Osteocyte (in vitro differentiated cells): ENCODE measurements at places on chromosomes 2 and 18. TPM values are rescaled to one million over a fixed set of nuclear protein-coding genes. Genes with fewer than 3 reads are reported as not detected.
A peak's percentile ranks its signal among the peaks of the same experiment; 100 is the strongest.

DNA sequence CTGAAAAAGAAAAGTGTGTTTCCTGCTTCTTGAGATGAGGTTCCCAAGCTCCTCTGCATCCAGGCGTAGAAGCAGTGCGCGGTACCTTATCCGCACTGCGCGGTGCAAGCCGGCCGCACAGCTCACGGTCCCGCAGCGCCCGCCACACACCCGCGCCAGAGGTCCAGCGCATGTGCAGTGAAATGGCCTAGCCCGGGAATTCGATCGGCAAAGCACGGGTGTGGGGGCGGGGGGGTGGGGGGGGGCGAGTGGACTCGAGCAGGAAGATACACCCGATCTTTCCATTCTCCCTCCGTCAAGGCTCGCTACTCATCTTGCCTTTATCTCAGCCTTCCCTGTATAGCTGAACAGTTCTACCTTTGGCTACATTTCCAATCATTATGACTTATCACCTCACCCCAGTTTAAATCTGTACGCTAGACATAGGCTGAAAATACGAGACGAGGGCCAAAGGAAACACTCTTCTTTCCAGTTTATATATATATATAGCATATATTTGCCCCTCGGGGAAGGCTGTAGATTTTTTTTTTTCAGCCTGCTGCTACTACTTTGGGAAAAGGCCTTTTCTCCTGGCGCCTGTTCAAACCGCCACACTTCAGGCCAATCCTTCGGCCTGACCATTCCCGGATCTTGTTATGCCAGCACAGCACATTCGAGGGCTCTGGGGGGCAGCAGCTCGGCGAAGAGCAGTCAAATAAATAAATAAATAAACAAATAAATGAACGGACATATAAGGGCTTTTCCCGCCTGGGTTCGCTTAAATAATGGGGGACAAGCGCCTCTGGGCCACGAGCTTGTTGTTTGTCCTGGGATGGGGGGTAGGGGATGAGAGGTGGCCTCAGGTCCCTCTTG is 10.4 kb downstream of the HOXD8 start:
- peaks cover 11% of the 10 kb centered on the region for H3K4me1 ChIP-seq
- H3K27me3 ChIP-seq, result peaks cover 84% of the 10 kb centered on the region
- no peak overlapping the region for H3K4me3 ChIP-seq
- no peak overlapping the region for H3K27ac ChIP-seq
- peaks cover 5% of the 10 kb centered on the region for H3K36me3 ChIP-seq
- DNase-seq, result no peak

GRCh38 chr18:36203360-36203895 is 16.1 kb downstream of the MOCOS start:
- peak; percentile 57 for DNase-seq
- no peak overlapping the region for H3K4me3 ChIP-seq
- no peaks in the 10 kb centered on the region for H3K27me3 ChIP-seq
- no peak overlapping the region for H3K27ac ChIP-seq
- peaks cover 18% of the 10 kb centered on the region for H3K36me3 ChIP-seq

DNA sequence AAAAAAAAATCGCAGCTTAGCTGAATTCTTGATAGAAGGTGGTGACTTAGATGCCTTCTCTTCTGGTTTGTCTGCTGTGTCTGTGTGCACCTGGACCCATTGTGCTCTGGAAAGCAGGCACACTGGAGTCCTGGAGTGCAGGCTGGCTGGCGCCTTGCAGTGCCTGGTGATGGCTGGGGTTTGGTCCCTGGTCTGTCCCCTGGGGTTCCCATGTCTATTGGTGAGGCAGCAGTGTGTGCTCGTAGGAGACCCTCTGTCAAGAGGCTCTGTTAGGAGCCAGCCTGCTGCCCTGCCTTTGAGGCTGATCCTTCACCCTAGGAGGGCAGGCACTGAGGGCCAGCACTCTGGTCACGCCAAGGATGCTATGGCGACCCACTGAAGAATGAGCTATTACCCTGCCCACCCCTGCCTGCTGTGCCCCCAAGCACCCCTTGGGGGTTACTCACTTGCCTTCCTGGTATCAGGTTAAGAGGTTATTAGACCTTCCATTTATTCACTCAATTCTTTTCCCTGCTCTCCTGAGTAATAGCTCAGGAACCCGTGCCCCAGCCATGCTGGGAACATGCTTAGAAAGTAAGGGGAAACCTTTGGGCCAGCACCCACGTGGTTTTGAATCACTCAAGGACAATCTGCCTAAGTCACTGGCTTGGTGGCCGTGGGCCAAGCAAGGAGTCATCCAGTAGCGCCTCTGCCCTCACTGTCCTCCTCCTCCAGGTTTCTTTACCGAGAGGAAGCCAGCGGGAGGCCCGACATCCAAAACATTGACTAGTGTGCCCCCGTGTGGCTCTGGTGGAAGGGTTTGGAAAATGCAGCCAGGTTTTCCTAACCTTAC is 284.5 kb downstream of the PRKCE start:
- peak overlapping the region; percentile 84 for H3K27ac ChIP-seq
- H3K4me1 ChIP-seq, result peaks cover 42% of the 10 kb centered on the region
- peak overlapping the region; percentile 33 for H3K4me3 ChIP-seq
- H3K27me3 ChIP-seq, result no peaks in the 10 kb centered on the region
- no peaks in the 10 kb centered on the region for H3K36me3 ChIP-seq

GRCh38 chr2:189444322-189444721 is 3.0 kb downstream of the WDR75 start:
- DNase-seq, result no peak
- H3K4me3 ChIP-seq, result no peak overlapping the region
- H3K27ac ChIP-seq, result no peak overlapping the region
- peaks cover 21% of the 10 kb centered on the region for H3K4me1 ChIP-seq
- no peaks in the 10 kb centered on the region for H3K27me3 ChIP-seq
- H3K36me3 ChIP-seq, result peaks cover 13% of the 10 kb centered on the region

DNA sequence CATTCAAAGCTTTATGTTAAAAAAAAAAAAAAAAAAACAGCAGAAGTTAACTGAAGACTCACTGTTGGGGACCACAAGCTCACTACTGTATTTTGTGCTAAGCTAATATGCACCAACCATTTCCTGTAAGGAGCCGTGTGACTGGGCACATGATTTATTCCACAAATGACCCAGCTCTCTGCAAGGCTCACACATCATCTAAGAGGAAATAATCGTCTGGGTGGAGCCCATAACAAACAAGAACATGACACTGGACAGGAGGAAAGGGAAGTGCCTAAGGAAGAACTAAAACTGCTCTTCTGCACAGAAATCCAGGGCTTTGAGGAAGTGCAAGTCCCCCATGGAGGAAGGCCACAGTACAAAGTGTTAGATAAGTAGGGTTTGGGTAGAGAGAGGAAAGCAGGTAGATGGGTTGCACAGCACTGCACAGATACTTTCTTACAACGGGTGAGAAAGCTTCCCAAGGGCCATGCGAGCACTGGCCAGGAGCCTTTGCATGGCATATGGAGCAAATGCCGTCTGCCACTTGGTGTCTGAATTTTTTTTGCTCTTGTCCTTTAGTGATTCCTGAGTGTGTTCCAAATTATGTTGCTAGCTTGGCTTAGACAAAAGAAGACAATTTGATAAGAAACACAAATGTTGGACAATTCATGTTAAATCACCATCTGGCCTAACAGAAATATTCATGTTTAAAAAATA is 24.4 kb downstream of the NFE2L2 start:
- DNase-seq, result no peak
- peaks cover 83% of the 10 kb centered on the region for H3K4me1 ChIP-seq
- peak overlapping the region; percentile 56 for H3K4me3 ChIP-seq
- peak overlapping the region; percentile 97 for H3K27ac ChIP-seq
- no peaks in the 10 kb centered on the region for H3K27me3 ChIP-seq
- peaks cover 10% of the 10 kb centered on the region for H3K36me3 ChIP-seq

GRCh38 chr18:60019463-60019840 is 119.7 kb downstream of the PMAIP1 start:
- H3K4me1 ChIP-seq, result peaks cover 30% of the 10 kb centered on the region
- no peak overlapping the region for H3K27ac ChIP-seq
- H3K4me3 ChIP-seq, result no peak overlapping the region
- no peaks in the 10 kb centered on the region for H3K27me3 ChIP-seq

DNA sequence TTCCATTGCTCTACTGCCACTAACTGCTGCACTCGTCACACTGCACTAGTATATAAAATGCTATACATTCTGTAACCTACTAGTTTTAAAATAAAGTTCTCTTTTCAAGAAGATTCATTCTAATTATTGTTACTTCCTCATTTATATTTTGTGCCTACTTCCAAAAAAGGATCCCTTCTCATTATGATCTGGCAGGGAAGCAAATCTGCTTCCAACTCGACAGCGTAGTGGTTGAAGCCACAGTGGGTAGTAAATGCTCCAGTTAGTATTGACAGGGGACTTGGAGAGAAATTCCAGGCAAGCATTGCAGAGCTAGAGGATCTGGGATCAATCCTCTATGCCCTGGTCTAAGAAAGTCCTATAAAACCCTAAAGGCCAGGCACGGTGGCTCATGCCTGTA is 53.3 kb upstream of the AP1S3 start:
- H3K4me1 ChIP-seq, result peaks cover 3% of the 10 kb centered on the region
- H3K27me3 ChIP-seq, result no peaks in the 10 kb centered on the region
- peaks cover 33% of the 10 kb centered on the region for H3K36me3 ChIP-seq
- H3K27ac ChIP-seq, result no peak overlapping the region

- no peaks in the 10 kb centered on the region for H3K36me3 ChIP-seq
- no peak for DNase-seq
- no peak overlapping the region for H3K27ac ChIP-seq
- no peaks in the 10 kb centered on the region for H3K27me3 ChIP-seq
- no peaks in the 10 kb centered on the region for H3K4me1 ChIP-seq
Observed at GRCh38 chr2:5007596-5007995, 684.6 kb upstream of the SOX11 start.

- no peak overlapping the region for H3K4me3 ChIP-seq
- DNase-seq, result no peak
- H3K27ac ChIP-seq, result no peak overlapping the region
- no peaks in the 10 kb centered on the region for H3K4me1 ChIP-seq
Observed at GRCh38 chr2:137031731-137032130, 266.4 kb downstream of the THSD7B start.

DNA sequence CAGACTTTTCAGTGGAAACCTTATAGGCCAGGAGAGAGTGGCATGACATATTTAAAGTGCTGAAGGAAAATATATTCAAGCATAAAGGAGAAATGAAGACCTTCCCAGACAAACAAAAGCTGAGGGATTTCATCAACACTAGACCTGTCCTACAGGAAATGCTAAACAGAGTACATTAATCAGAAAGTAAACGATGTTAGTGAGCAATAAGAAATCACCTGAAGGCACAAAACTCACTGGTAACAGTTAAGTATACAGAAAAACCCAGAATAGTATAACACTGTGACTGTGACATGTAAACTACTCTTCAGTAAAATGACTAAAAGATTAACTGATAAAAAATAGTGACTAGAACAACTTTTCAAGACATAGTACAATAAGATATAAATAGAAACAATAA is 87.4 kb downstream of the ATP8B1 start:
- H3K27ac ChIP-seq, result no peak overlapping the region
- DNase-seq, result no peak
- H3K36me3 ChIP-seq, result peaks cover 27% of the 10 kb centered on the region
- no peaks in the 10 kb centered on the region for H3K27me3 ChIP-seq

DNA sequence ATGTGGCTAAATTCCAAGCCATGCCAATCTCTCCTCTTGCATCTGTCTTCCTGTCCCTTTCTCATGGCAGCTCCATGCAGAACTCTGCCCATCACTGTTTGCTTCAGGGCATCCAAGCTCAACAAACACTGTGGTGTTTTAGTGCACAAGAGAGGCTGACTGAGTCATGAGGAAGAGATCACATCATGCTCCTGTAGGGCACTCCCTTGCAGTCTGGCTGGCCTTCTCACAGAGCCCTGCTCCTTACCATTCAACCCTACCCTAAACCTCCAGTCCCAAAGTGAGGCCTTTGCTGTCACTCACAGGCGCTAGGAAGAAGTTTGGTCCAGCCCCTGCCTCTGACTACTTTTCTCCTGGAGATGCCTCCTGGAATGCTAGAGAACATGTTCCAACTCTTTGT is 194.0 kb downstream of the LRATD1 start:
- H3K27me3 ChIP-seq, result no peaks in the 10 kb centered on the region
- H3K4me1 ChIP-seq, result no peaks in the 10 kb centered on the region
- H3K27ac ChIP-seq, result no peak overlapping the region
- no peak overlapping the region for H3K4me3 ChIP-seq
- H3K36me3 ChIP-seq, result no peaks in the 10 kb centered on the region

DNA sequence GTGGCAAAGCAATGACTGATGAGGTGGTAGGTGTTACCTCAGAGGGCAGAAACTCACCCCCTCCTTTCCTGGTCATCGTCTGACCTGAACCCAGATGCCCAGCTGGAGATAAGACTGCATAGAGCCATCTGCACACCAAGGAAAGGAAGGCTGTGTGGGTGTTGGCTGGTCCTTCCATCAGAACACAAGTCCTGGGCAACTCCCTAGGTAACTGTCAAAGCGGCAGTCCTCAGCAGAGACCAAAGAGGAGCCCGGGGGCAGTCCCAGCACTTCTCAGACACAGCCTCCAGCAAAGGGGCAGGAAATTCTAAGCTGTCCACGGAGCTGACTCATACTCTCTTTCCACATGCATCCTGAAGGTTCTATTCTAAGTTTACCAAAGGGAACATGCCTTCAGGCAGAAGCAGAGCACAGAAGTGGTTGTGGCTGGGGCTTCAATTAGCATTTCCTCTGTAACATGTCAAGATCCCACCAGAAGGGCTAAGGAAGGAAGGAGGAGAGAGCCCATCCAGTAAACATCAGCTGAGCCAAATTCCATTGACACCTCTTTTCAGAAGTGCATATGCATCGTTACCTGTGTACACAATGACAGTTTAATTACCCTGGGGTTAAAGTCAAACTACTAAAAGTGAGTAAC is 54.7 kb downstream of the SPRED2 start:
- H3K36me3 ChIP-seq, result peaks cover 4% of the 10 kb centered on the region
- no peaks in the 10 kb centered on the region for H3K27me3 ChIP-seq
- H3K4me3 ChIP-seq, result no peak overlapping the region
- DNase-seq, result peak; percentile 83

DNA sequence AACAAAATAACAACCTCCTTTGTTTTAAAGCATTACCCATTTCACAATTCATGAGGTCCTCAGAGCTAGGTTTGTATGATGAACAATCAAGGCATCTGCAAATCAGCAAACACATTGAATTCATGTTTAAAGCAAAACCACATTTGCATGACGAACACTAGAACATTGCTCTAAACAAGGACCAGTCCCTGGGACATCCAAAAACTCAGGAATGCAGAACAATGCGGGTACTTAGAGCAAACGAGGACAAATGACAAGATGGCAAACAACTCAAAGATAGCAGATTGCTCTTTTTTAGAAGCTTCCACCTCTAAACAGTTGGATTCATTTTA is 45.7 kb upstream of the RALBP1 start:
- no peaks in the 10 kb centered on the region for H3K27me3 ChIP-seq
- H3K4me3 ChIP-seq, result no peak overlapping the region
- DNase-seq, result no peak
- no peaks in the 10 kb centered on the region for H3K36me3 ChIP-seq

GRCh38 chr2:118667348-118667747 is 180.1 kb downstream of the EN1 start:
- peaks cover 10% of the 10 kb centered on the region for H3K27me3 ChIP-seq
- H3K4me3 ChIP-seq, result no peak overlapping the region
- no peak overlapping the region for H3K27ac ChIP-seq
- no peaks in the 10 kb centered on the region for H3K36me3 ChIP-seq

Gene PREB
- total RNA-seq, result 42.7 and 46.3 TPM in 2 replicates

Gene RGPD3
- total RNA-seq, result not detected in 2 replicates

Gene PRSS56
- total RNA-seq, result not detected in 2 replicates

Gene DNAH6
- 0.10 TPM in 1 of 2 replicates, not detected in the other for total RNA-seq

Gene ITPRIPL1
- 0.50 and 0.86 TPM in 2 replicates for total RNA-seq

Gene PDCD1
- total RNA-seq, result not detected in 2 replicates

Gene LHCGR
- total RNA-seq, result not detected in 2 replicates

Gene CYTIP
- 0.64 and 0.76 TPM in 2 replicates for total RNA-seq
